ENCODE measurements at places on chromosomes 1 and 21. TPM values are rescaled to one million over a fixed set of nuclear protein-coding genes. Genes with fewer than 3 reads are reported as not detected.

DTL gene
- 36.7 TPM for total RNA-seq

NCMAP gene
- 0.05 TPM for total RNA-seq

SPAG17 gene
- not detected for total RNA-seq

CCDC181 gene
- total RNA-seq, result 0.72 TPM
